ENCODE measurements at places on chromosomes 11 and 22.
A peak's percentile ranks its signal among the peaks of the same experiment; 100 is the strongest.

- DNase-seq: no peak
Observed at GRCh38 chr22:23684026-23684425, 6.8 kb upstream of the RGL4 start.

DNA sequence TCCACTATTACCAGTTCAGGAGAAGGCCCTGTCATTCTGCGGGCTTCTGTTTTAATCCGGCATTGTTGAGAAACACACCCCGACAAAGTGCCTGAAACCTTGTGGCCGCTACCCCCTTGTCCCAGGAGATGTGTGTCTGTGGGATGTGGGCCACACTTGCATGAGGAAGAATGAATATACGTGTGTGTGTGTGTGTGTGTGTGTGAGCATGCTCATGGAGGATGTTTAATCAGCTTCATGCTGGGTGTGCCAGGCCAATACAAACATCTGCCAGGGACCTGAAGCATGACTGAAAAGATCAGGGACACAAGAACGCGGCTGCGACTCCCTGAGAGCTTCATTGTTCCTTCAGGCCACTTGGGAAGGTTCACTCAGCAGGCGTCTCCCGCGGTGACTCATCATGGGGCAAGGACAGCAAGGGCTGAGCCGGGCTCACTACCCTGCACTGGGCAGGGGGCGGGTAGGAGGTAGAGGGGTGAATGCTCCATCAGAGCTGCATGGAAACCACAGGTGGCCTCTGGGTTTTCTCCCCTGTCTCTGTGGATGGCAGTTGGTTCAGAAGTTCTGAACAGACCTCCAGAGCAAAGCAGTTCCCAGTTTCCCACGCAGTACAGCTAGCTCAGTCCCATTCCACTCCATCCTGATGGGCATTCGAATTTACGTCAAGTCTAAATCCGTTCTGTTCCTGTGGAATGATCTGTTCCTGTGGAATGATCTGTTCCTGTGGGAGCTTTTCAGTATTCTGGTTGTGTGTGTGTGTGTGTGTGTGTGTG lies 7.0 kb upstream of the MALAT1 start:
- DNase-seq: peak; percentile 81

DNA sequence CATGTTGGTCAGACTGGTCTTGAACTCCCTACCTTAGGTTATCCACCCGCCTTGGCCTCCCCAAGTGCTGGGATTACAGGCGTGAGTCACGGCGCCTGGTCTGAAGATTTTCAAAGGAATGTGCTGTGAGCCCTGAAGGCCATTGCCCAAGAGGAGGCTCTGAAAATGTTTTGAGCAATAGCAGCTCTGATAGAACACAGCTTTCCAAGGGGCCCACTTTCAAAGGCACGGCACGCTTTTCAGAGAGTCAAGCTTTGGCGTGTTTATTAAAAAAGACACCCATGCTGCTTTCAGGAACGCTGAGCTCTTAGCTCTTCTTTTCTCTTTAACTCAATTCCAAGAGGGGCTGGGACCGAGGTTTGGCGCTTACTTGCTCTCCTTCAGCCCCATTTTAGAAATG lies 73.8 kb upstream of the CDON start:
- no peak for DNase-seq

DNA sequence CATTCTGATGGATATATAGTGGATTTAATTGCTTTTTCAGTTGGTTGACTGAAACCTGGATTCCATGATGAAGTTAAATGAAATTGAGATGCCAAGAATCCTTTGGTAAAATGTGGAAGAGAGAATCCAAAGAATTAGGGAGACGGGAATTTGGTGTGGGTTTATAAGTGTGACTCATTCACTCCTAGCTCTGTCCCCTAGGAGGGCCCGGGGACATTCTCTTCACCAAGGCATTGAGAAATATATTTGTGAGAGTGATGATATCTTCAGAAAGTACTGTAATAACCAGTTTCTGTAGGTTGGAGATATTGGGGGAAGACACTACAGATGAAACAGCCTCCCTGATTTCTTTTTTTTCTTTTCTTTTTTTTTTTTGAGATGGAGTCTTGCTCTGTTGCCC lies 13.6 kb upstream of the PHOX2A start:
- DNase-seq: no peak

- no peak for DNase-seq
Observed at GRCh38 chr11:72132646-72133045, 2.9 kb upstream of the FOLR3 start.

DNA sequence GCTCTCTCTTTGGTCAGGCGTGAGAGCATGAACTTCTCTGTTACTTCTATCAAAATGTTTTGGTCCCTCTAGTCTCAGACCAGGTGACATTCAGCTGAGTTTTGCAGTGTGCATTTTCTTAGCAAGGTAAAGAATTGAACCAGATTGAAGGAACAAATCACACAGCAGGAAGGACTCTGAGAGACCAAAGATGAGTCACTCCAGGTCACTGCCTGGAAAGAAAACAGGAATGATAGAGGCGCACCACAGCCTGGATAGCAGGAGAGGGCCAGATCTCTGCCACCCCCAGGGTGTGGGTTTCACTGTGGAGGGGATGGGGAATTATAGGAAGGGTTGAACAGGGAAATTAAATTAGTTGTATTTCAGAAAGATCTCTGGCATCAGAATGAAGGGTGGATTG lies 788.3 kb downstream of the NTM start:
- DNase-seq: no peak

GRCh38 chr22:27490080-27490479 lies 311.5 kb downstream of the MN1 start:
- DNase-seq: no peak

- DNase-seq: no peak
Observed at GRCh38 chr11:93945596-93945995, 75.6 kb upstream of the HEPHL1 start.

DNA sequence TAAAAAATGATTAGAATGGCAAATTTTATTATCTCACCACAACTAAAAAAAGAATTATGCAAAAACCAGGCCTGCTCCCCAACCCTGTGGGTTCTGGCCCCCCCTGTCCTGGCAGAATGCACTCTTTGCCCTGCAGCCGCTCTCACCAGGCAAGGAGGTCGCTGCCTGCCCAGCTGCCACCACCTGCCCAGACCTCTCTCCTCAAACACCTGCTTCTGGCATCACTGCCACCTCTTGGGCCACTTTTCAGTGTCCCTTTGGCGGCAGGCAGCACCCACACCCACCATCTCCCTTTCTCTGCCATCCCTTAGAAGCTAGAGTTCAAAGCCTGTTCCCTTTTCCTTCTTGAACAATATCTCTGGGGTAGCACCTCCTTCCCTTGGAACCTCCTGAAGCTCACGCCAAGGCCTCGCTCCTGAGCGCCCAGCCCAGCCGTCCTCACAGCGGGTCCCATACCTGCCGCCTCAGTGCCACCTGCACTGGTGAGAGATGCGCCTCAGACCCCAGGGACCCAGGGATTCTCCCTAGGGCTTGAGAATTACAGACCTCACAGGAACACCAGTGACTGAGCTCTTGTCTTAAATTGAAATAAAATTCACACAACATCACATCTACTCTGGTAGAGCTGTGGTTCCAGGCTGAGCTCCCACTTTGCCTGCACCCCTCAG lies 44.6 kb downstream of the SGSM3 start:
- no peak for DNase-seq

GRCh38 chr11:33773404-33773986 lies 825 bp downstream of the FBXO3 start:
- DNase-seq: no peak

- no peak for DNase-seq
Observed at GRCh38 chr11:128181088-128181480, 406.3 kb downstream of the ETS1 start.

GRCh38 chr11:96036863-96037262 lies 113.0 kb upstream of the MTMR2 start:
- no peak for DNase-seq

DNA sequence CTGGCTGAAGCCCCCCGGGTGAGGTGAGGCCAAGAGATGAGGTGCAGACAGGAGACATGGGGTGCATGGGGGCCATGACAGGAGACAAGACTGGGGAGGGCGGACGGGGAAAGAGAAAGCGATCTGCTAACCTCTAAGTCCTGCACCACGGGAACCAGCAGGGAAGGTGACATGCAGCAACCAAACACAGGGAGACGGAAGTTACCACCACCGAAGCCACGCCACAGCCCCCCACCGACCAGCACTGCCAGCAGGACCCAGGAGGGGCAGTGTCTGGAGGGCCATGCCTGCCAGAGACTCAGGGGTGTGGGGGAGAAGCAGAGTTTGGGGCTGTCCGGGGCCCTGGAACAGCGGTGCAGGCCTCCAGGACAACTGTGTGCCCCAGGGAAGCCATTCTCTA lies 14.1 kb upstream of the RASL10A start:
- DNase-seq: no peak

- DNase-seq: no peak
Observed at GRCh38 chr11:116736763-116737162, 36.0 kb downstream of the BUD13 start.

- DNase-seq: no peak
Observed at GRCh38 chr11:68751331-68751856, at the start of gene TESMIN. TSS of gene TESMIN (minus strand) at chr11:68751520. CDS start at chr11:68750660, 860 bp downstream.

DNA sequence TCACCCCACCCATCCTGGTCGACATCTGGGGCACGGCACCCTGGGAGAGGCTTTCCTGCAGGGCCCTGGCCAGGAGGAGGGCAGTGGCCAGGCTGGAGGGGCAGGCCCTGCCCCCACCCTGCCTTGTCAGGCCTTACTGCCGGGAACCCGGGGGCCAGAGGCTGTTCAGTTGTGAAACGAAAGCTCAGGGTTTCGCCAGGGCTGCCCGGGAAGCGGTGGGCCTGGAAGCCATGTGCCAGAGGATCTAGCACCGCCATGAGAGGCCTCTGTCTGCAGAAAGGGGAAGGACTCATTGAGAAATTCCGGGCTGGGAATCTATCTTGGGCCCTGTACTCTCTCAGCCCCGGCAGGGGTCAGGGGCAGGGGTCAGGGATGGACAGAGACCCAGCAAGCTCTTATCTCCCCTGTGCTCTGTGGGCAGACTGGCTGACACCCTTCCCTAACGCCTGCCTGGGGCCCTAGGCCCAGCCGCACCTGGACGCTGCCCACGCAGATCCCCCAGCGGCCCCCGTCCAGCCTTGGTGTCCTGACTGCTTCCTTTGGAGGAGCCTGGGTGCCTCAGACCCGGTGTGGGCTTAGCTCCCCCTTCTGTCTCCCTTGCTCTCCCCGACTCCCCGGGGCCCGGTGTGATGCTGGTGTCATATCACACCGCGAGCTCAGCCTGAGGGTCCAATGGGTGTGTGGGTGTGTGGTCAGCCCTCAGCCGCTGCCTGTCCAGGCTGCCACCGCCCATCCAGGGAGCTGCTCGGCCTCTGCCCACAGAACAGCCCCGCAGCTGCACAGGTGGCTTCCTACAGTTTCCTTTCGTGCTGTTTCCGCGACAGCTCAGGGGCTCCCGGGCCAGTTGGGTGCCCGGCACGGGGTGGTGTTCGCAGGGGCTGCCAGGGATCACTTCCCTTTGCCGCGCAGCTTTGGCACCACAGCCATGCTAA lies 6.5 kb downstream of the PIM3 start:
- DNase-seq: no peak

- no peak for DNase-seq
Observed at GRCh38 chr11:113998574-113998973, 23.7 kb downstream of the HTR3A start.

DNA sequence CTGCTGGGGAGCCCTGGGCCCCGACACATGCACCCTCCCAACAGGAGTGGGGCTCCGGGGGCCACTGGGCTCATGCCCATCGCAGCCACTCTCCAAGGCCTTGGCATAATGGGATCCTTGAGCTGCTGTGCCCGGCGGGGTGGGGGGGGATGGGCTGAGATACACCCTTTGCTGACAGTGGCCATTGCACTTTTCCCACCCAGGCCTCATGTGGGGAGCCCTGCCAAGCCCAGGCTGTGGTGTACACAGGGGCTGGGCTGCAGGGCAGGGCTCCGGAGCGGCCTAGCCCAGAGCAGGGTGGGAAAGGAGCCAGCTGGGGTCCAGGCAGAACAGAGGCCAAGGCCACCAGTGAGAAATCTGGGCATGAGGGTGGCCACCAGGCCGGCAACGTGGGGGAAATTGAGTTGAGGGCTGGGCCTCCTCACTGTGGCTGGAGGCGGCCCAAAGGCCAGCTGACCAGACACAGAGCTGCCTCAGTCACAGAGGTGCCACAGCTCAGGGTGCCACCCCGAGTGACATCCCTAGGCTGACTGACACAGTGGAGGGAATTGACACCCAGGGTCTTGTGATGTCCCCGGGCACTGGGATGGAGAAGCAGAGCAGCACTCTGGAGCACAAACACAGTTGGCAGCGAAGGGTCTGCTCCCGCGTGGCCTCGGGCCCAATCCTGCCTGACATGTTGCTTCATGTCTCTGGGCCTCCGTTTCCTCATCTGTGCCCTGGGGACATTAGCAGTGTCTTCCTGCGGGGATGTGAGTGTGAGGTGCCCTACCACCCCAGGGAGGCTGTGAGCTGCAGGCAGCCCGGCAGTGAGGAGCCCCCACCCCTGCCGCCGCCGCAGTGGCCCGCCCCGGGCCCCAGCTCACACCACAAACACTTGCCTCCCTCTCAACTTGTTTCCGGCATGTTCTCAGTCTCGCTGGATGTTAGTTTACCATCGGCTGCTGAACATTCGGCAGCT lies 30.4 kb downstream of the RTN4R start:
- no peak for DNase-seq

GRCh38 chr11:45087086-45087899 lies 59.1 kb upstream of the PRDM11 start:
- DNase-seq: no peak

- DNase-seq: no peak
Observed at GRCh38 chr22:27157666-27158370, 500.4 kb downstream of the MIAT start.

GRCh38 chr11:70201882-70202861 lies 924 bp upstream of the FADD start:
- no peak for DNase-seq

DNA sequence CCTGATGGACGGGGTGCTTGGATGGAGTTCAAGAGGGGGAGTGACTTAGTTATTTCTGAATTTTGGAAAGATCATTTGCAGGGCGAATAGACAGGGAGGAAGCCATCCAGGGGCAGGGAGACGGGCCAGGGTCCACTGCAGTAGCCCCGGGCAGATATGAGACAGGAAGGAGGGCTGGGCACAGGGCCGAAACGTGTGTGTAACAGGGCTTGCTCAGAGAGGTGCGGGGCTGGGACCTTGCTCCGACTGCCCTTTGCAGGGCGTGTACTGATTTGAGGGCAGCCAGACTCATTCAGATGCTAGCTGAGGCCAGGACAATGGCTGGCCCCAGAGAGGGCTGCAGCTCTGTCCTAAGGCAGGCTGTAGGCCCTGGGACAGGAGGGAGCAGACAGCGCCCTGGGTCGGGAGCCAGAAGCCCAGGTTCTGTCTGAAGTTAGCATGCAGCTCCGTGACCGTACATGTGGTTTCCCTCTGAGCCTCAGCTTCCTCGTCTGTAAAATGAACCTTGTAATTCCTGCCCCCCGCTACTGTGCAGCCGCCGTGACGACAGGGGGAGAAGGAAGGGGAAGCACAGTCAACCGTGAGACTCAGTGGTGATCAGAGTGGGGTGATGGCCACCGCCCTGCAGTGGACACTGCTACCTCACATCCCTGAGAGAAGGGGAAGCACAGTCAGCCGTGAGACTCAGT lies 103.4 kb downstream of the PHF21B start:
- no peak for DNase-seq

GRCh38 chr22:21837248-21837979 lies 30.0 kb downstream of the MAPK1 start:
- no peak for DNase-seq

GRCh38 chr11:117606211-117606610 lies 190.8 kb downstream of the DSCAML1 start:
- no peak for DNase-seq

- peak; percentile 27 for DNase-seq
Observed at GRCh38 chr11:76768088-76768908, 14.9 kb upstream of the TSKU start.
